ENCODE measurements at places on chromosomes 2 and 18.
A peak's percentile ranks its signal among the peaks of the same experiment; 100 is the strongest.

DNA sequence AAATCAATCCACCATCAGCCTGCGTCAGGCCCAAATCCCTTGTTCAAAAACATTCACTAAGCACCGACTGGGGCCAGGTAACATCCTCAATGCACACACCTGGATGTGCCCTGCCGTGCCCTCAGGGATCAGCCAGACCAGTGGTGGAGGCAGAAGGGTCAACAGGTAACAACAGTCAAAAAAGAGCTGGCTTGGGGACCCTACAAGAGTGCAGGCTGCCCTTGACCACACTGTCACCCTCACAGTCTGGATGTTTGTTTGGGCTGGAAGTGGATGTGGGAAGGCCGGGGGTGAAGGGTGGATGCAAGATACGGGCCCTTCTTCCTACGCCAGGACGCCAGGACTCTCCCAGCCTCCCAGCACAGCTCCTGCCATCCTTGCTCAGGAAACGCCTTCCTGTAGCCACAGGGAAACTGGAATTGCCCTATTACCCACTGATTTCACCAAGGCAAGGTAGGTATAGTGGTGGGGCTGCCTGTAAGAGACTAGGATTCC, 2.7 kb downstream of the BIN1 start:
- no peak for DNase-seq

DNA sequence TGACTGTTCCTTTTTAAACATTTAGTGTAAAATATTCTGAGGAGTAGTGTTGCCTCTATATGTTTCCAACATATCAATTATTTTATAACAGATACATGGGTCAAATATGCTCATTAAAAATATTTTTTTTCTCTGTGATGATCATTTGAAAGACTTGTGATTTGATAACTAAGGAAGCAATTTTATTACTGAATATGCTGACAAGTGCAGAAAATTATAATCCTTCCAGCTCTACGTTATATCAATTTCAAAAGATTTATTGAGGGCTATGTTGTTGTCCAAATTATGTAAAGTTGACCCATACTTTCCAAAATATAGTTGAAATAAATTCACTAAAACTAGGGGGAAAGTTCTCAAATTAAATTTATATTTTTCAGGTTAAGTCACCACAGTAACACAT, 290.6 kb downstream of the NYAP2 start:
- no peak for DNase-seq

DNA sequence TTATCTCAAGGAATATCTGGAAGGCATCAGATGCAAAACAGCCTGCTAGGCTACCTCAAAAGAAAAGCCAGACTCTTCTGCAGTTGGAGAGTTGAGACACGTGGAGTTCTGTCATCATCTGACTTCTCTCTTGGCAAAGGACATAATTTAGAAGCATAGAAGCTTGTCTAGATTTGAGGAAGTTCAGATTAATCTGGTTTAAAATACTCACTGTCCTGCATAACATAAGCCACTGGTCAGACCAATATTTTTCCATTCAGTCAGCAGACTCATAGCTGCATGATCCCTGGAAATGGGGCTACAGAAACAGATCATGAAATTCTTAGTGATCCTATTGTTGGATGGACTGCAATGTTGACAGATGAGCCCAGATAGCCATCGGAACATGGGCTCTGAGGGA, 349.0 kb downstream of the TXNL1 start:
- no peak for DNase-seq

DNA sequence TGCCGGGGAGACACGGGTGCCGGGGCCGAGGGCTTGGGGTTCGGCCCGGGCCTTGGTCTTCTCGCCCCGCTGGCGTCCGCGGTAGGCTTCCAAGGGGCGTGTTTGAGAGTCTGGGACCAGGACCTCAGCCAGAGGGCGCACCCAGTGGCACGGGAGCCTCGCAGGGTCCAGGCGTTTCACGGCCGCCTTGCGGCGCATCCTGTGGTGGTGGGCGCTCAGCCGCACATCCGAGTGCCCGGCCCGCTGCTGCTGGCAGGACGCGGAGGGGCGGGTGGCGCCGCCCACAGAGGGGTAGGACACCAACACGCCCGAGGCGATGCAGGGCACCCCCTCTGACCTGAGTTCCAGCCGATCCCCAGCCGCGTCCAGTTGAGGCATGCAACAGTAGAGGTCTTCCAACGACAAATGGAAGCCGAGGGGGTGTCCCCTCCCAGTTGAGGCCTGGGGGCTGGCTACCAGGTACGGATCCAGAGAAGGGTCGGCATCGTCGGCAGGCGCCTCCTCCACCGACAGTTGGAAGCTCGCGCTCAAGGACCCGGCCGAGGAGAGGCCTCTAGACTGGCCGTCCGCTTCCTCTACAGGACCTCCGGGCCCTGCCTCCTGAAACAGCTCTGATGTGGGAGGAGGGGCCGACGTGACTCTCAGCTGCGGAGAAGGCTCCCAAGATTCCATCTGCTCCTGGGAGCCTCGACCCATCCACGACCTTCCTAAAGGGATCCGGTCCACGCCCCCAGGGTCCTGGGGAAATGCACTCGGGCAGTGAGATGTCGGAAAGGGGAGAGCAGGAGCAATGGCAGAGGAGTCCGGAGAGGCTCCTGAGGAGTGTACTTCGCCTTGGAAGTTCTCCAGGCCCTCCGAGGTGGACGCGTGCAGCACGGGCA, 6.3 kb downstream of the C2orf81 start:
- DNase-seq = peak; percentile 28

DNA sequence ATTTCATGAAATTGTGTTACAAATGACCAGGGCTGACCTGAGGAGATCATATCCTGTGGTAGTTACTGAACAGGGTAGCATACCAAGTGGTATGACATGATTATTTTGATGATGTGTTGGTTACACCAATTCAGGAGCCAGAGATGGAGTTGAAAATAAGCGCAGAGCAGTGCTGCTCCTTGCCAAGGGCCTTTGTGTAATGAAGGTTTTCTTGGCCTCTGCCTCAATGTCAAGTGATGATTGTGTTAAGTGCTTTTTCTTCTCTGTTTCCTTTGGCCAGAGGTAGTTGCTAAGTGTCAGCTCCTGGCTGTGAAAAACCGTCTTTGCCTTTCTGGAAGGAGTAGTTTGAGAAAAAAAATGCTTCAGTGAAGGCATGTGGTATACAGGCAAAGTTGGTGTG, 131.2 kb downstream of the CERS6 start:
- DNase-seq = no peak

- no peak for DNase-seq
Measured at GRCh38 chr2:103942199-103942598, 911.7 kb upstream of the POU3F3 start.

- no peak for DNase-seq
Measured at GRCh38 chr2:109129356-109129920, 433 bp downstream of the SH3RF3 start.

DNA sequence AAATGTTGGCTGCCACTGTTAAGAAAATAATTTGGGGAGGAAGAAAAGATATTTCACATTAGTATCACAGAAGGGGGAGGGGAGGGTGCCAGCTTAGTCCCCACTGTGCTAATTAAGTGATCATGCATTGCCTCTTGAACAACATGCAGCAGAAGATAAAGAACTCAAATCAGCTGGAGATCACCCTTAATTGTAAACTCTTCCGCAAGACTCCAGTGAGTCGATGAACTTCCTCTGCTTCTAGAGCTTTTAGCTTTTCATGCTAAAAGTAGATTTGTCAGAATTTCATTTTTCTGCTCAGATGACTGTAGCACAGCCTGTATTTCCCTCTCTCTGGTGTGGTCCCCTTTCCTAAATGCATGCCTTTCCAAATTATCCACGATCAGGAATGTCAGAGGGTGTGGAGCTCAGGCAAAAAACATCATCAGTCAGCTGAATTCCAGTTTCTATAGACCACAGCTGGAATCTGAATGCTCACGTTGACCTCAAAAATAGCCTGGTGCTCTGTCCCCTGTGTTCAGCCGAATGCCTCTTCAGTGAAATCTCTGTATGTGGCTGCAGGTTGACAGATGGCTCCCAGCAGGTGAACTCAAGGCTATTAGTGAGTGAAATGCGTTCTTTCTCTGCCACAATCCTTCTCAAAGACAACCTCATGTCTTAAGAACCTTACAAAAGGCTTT, 156.8 kb upstream of the UNC80 start:
- no peak for DNase-seq

GRCh38 chr18:59459369-59460071, 100.5 kb upstream of the LMAN1 start:
- peak; percentile 14 for DNase-seq

DNA sequence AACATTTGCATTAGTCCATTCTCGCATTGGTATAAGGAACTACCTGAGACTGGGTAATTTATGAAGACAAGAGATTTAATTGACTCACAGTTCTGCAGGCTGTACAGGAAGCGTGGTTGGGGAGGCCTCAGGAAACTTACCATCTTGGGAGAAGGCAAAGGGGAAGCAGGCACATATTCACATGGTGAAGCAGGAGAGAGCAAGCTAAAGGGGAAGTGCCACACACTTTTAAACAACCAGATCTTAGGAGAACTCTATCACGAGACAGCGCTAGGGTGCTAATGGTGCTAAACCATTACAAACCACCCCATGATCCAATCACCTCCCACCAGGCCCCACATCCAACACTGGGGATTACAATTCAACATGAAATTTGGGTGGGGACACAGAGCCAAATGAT, 201.7 kb upstream of the MGAT5 start:
- DNase-seq = no peak

DNA sequence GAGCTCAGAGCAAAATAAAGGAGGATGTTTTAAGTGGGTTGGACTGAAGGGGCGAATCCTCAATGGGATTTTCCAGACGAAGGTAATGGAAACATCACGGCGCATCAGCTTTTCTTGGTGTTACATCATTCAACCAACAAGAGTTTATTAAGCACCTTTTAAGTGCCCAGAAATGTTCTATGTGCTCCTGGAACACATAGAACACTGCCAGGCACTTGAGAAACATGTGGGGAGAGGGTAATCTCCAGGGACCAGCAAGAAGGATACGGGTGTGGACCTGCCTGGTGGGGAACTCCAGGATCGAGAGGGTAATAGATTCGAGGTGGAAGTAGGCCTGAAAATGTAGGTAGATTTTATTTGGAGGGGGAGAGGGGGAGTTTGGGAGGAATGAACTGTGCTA, 168.6 kb downstream of the PRKCE start:
- no peak for DNase-seq

- no peak for DNase-seq
Measured at GRCh38 chr2:124476291-124476690, 451.2 kb downstream of the CNTNAP5 start.

DNA sequence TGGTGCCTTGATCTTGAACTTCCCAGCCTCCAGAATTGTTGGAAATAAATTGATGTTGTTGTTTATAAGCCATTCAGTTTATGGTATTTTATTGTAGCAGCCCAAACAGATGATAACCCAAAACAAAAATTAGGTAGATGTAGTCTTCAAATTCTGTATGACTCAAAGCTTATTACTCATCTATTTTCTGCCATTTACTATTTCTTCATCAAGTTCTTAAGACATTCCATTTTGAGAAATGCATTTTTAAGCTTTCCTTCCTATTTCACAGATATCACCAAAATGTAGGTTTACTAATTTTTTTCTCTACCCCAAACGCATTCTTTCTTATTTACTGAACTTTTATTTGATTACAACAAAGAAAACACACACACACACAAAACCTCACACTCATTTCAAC, 148.2 kb downstream of the RND3 start:
- DNase-seq = no peak

DNA sequence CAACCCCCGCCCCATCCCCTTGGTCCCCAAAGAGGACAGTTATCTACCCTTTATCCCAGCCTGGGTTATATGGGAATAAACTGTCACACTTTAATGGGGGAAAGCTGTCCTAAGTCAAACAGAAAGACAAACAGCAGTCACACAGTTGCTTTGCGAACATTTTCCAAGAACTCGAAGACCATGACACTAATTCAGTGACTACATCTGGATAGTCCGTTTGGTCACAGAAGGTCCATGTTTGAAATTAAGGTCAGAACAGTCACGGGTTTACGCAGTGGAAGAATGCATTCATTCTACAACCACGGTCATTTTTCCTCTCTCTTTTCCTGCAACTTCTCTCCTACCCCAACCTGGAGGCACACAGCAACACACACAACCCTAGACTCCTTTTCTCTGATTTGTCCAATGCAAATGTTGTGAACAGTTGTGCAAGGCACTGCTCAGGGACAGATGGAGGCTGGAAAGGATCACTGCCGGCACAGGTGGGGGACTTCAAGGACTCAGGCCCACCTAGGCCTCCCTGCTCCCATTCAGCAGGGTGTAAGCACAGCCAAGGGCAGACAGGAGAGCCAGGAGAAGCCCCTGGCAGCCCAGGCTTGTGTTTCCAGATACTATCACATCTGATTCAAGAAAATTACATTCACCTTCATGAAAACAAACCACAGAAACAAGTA, 39.9 kb downstream of the ZNF516 start:
- DNase-seq = no peak

- no peak for DNase-seq
Measured at GRCh38 chr2:14235667-14236066, 396.9 kb upstream of the LRATD1 start.

DNA sequence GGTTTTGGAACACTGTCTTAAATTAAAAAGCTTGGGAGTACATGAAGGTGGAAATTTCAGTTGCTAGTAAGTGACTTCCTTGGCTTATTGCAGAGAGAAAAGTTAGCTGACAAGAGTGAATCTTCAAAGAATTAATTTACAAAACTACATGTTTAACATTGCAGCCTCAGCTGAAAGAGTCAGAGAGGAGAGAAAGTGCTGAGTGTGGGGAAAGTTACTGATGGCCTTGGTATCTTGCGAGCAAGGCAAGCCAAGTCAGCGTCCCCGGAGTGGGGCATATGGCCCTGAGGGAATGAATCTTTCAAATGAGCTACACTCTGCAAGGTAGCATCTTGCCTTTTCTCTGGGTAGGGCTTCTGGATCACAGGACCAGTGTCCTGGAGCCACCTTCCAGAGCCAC, 131.3 kb downstream of the LPIN1 start:
- no peak for DNase-seq

DNA sequence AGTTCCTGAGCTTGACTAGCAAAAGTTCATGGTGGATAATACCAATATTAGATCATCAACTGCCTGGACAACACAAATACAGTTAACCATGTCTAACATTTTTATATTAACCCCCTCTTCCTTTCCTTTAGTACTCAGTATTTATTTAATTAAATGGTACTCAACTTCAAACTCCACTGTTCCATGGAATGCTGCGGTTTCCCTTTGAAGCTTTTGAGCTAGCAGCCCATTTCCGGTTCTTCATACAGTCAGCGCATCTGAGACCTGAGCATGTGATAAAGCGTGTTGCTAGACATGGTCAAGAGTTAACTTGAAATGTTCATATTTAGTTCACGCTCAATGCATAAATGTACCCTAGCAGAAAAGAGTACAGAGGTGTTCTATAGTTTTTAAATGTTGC, 278.4 kb downstream of the ALPK2 start:
- no peak for DNase-seq

GRCh38 chr2:39615675-39616074, 50.0 kb upstream of the TMEM178A start:
- no peak for DNase-seq

GRCh38 chr2:55902971-55903370, 20.6 kb downstream of the EFEMP1 start:
- DNase-seq = no peak

GRCh38 chr2:160033732-160034392, 28.6 kb downstream of the PLA2R1 start:
- no peak for DNase-seq

- DNase-seq = no peak
Measured at GRCh38 chr2:98252038-98252773, 94.0 kb upstream of the CNGA3 start.

- DNase-seq = no peak
Measured at GRCh38 chr2:56107502-56108220, 76.1 kb upstream of the CCDC85A start.

GRCh38 chr2:53067056-53067455, 700.5 kb upstream of the CHAC2 start:
- no peak for DNase-seq
